HCEC 1CT (cell line): ENCODE measurements at places on chromosomes 1 and 21.

- no peak for DNase-seq
Observed at GRCh38 chr1:15975358-15975804, 520 bp downstream of the ZBTB17 start.

GRCh38 chr1:210437781-210438180, 109.1 kb downstream of the HHAT start:
- no peak for DNase-seq

- no peak for DNase-seq
Observed at GRCh38 chr1:27941671-27942540, 7.1 kb downstream of the SMPDL3B start.

GRCh38 chr1:216888731-216889130, 165.5 kb upstream of the ESRRG start:
- no peak for DNase-seq

- peak; percentile 87 for DNase-seq
Observed at GRCh38 chr1:51313961-51314777, 16.2 kb downstream of the TTC39A start.

- no peak for DNase-seq
Observed at GRCh38 chr1:167474191-167474641, 44.1 kb downstream of the CD247 start.

DNA sequence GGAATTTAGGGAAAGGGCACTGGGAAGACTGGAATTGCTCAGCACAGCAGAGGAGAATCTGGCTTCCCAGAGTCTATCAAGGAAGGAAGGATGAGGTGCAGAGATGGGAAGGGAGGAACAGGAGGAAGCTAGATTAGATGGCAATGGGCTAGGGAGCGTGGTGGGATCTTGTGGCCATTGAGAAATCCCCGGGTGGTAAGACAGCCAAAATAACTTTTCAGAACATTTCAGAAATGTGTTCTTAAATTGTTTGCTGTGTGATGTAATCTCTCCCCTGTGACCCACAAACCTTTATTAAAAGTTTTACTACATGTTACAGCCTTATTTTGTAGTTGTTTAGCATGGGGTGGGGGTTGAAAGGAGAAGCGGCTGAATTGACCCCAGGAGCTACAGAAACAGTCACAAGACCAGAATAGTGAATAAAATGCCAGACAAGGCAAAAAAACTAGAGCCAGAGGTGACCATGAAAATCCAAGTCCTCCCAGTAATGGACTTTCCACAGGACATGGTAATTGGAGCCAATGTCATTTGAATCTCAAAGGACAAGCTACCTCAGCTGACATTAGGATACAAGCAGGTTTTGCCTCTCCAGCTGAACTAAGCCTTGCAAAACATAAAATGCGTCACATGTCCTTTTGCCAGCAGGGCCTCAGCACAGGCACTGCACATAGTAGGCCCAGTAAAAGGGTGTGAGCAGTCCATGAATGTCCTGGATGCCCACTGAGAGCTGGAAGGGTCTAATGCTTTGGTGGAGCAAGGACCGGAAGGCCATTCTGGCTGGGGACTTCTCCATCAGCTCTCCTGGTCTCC, 980 bp upstream of the AHCYL1 start:
- DNase-seq: no peak

GRCh38 chr1:70504821-70505193, 93.7 kb downstream of the CTH start:
- peak; percentile 59 for DNase-seq
